Mesendoderm (in vitro differentiated cells): ENCODE measurements at places on chromosomes 5 and 9.

- H3K4me1 ChIP-seq: no peaks in the 10 kb centered on the region
- H3K27ac ChIP-seq: no peak overlapping the region
- DNase-seq: no peak
- H3K27me3 ChIP-seq: no peaks in the 10 kb centered on the region
Observed at GRCh38 chr5:76397200-76397599, 5.9 kb upstream of the IQGAP2 start.

GRCh38 chr5:119327018-119327417 lies 28.8 kb upstream of the TNFAIP8 start:
- no peaks in the 10 kb centered on the region for H3K36me3 ChIP-seq
- H3K4me1 ChIP-seq: peaks cover 16% of the 10 kb centered on the region
- H3K27ac ChIP-seq: no peak overlapping the region
- no peaks in the 10 kb centered on the region for H3K27me3 ChIP-seq
- H3K4me3 ChIP-seq: no peak overlapping the region
- no peak for DNase-seq

- no peak overlapping the region for H3K4me3 ChIP-seq
- H3K4me1 ChIP-seq: no peaks in the 10 kb centered on the region
- no peak for DNase-seq
- H3K27ac ChIP-seq: no peak overlapping the region
- no peaks in the 10 kb centered on the region for H3K27me3 ChIP-seq
- H3K36me3 ChIP-seq: no peaks in the 10 kb centered on the region
Observed at GRCh38 chr9:114228016-114228808, 72.9 kb downstream of the COL27A1 start.

GRCh38 chr9:36218011-36218410 lies 27.3 kb downstream of the CLTA start:
- DNase-seq: no peak
- H3K36me3 ChIP-seq: peaks cover 9% of the 10 kb centered on the region
- H3K27ac ChIP-seq: no peak overlapping the region

- H3K27ac ChIP-seq: no peak overlapping the region
- peaks cover 2% of the 10 kb centered on the region for H3K4me1 ChIP-seq
- no peaks in the 10 kb centered on the region for H3K27me3 ChIP-seq
- no peak for DNase-seq
- peaks cover 17% of the 10 kb centered on the region for H3K36me3 ChIP-seq
Observed at GRCh38 chr5:178228609-178229008, 4.0 kb downstream of the PHYKPL start.

DNA sequence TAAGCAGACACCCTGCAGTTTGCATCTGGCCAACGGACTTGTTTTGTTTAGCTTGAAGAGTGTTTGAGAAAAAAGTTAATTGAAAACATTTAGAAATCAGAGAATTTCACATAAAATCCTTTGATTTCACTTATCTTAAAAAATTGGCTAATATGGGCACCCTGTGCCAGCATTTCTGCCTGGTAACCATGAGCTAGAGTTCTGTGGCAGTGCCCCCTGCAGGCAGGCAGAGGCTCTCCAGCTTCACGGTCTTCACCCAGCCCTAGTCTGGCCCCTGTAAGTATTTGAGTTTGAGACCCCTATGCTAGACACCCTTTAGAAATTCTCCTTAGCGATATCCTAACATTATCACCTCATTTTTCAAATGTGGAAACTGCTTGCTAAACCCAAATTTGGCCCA lies 18.8 kb upstream of the FANCC start:
- H3K27ac ChIP-seq: no peak overlapping the region
- no peaks in the 10 kb centered on the region for H3K27me3 ChIP-seq
- no peaks in the 10 kb centered on the region for H3K36me3 ChIP-seq
- peak; percentile 38 for DNase-seq

DNA sequence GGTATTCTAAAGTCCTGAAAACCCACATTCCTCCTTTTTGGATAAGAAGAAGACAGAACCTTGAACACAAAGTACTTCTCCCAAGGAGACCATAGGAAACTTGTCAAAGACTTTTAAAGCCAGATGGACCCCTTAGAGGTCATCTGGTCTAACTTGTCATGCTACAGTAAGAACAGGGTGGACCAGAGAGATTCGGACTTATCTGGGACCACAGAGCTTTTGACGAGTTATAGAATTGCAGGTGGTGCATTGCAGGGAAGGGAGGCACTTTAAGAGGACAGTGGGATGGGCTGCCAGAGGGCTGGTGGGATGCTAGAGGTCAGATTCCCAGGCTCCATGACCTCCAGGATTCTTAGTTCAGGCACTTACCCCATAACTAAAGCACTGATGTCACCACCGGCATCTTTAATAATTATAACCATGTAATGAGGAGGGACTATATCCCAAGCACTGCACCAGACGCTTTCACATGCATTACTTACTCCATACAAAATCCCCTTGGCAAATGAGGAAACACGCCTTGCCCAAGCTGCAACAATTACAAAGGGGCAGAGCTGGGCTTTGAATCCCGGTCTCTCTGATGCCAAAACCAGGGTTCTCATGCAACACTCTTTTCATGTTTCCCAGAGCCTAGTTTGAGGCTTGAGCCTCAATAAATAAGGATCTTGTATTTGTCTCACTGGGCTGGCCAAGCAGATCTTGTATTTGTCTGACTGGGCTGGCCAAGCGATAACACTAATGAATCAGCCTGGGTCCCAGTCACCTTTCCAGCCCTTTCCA lies 12.8 kb upstream of the GPX3 start:
- DNase-seq: no peak
- H3K36me3 ChIP-seq: no peaks in the 10 kb centered on the region
- H3K27ac ChIP-seq: no peak overlapping the region
- no peak overlapping the region for H3K4me3 ChIP-seq
- no peaks in the 10 kb centered on the region for H3K4me1 ChIP-seq
- no peaks in the 10 kb centered on the region for H3K27me3 ChIP-seq

DNA sequence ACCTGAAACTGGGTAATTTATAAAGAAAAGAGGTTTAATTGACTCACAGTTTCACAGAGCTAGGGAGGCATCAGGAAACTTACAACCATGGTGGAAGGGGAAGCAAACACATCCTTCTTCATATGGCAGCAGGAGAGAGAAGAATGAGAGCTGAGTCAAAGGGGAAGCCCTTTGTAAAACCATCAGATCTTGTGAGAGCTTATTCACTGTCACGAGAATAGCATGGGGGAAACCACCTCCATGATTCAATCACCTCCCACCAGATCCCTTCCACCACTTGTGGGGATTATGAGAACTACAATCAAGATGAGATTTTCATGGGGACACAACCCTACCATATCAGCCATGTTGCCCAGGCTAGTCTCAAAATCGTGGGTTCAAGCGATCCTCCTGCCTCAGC lies 143.4 kb downstream of the FGF18 start:
- no peak overlapping the region for H3K27ac ChIP-seq
- H3K4me1 ChIP-seq: no peaks in the 10 kb centered on the region
- H3K36me3 ChIP-seq: no peaks in the 10 kb centered on the region
- DNase-seq: no peak
- no peaks in the 10 kb centered on the region for H3K27me3 ChIP-seq

DNA sequence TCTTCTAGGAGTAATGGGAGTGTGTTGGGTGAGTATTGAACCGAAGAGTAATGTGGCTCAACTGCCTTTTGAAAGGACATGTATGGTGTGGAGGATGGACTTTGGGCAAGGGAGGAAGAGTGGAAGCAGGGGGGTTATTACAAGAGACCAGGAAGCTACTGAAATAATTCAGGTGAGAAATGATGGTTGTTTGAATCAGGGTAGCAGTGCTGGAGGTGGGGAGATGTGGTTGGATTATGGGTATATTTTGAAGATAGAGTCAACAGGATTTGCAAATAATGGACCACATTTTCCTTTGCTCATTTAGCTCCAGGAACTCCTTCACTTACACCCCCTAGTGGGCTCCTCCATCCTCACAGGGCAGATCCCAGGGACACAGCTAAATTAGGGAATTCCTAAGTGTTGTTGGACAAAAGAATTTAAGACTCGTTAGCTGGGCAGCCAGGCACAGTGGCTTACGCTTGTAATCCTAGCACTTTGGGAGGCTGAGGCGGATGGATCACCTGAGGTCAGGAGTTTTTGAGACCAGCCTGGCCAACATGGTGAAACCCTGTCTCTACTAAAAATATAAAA lies 1.2 kb upstream of the SLC4A9 start:
- no peaks in the 10 kb centered on the region for H3K4me1 ChIP-seq
- DNase-seq: peak; percentile 89
- H3K4me3 ChIP-seq: no peak overlapping the region
- no peaks in the 10 kb centered on the region for H3K27me3 ChIP-seq

GRCh38 chr5:92886751-92887150 lies 694.3 kb downstream of the NR2F1-AS1 start:
- H3K36me3 ChIP-seq: no peaks in the 10 kb centered on the region
- H3K27me3 ChIP-seq: no peaks in the 10 kb centered on the region
- DNase-seq: no peak
- H3K4me1 ChIP-seq: peaks cover 2% of the 10 kb centered on the region
- no peak overlapping the region for H3K27ac ChIP-seq
- H3K4me3 ChIP-seq: no peak overlapping the region

DNA sequence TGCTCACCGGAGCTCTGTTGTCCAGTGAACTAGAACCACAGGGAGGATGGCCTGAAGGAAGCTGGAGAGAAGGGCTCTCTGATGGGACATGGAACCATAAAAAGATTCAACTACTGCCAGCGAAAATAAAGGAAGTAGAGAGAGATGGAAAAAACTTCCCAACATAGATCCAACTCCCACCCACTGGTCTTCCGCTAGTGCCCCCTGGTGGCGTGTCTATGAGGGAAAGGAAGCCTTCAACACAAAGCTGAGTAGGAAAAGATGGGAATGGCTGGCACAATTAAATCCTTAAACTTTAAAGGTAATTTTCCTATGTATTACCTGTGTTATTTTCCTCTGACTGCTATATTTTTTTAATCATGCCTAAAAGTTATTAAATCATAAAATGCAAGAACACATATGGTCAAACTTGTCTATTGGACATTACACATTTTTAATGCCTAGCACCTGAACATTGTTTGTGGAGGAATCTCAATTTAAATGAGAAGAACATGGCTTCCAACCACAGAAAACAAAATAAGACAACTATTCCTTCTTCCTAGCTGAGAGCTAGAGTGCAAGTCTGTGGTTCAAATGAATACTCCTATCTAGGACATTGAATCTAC lies 51.5 kb downstream of the CEP120 start:
- H3K27ac ChIP-seq: no peak overlapping the region
- H3K27me3 ChIP-seq: no peaks in the 10 kb centered on the region
- no peak overlapping the region for H3K4me3 ChIP-seq
- no peaks in the 10 kb centered on the region for H3K4me1 ChIP-seq
- DNase-seq: peak; percentile 56

DNA sequence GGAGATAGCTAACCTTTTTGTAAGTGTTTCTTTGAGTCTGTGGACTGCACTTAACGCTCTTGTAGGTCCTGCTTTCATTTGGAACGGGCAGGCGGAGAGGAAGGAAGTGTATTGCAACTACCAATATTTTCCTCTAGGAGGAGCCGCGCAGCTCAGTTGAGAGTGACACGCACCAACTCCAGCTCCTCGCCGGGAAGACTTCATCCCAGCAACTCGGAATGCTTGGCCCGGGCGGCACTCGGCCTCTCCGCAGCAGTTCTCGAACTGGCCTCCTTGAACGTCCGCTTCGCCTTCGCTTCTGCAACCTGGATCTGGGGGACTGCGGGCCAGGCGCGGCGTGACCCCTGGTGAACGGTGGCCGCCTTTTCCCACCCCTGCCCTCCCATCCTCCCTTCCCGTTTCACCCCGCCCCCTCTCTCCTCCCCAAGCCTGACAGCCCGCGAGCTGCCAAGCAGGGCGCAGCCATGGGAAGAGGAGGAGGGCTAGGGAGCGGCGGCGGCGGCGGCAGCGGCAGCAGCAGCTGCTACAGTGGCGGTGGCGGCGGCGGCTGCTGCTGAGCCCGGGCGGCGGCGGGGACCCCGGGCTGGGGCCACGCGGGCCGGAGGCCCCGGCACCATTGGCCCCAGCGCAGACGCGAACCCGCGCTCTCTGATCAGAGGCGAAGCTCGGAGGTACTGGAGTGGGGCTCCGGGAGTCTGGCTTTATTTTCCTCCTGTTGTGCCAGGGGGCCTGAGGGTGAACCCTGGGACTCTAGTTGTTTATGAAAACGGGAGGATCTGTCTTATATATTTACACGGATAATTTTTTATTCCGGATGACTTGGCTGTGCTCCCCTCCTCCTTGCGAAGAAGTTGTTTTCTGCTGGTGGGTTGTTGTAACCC lies at the start of gene GHR:
Gene GHR, plus strand, starts transcription at position 155 of the 881 bp plus-strand sequence. CDS start 142,436 bp downstream, outside the sequence.
- H3K27me3 ChIP-seq: no peaks in the 10 kb centered on the region
- H3K4me3 ChIP-seq: peak within 1 kb of the TSS; percentile 36
- peak; percentile 95 for DNase-seq
- peak within 1 kb of the TSS; percentile 68 for H3K27ac ChIP-seq

DNA sequence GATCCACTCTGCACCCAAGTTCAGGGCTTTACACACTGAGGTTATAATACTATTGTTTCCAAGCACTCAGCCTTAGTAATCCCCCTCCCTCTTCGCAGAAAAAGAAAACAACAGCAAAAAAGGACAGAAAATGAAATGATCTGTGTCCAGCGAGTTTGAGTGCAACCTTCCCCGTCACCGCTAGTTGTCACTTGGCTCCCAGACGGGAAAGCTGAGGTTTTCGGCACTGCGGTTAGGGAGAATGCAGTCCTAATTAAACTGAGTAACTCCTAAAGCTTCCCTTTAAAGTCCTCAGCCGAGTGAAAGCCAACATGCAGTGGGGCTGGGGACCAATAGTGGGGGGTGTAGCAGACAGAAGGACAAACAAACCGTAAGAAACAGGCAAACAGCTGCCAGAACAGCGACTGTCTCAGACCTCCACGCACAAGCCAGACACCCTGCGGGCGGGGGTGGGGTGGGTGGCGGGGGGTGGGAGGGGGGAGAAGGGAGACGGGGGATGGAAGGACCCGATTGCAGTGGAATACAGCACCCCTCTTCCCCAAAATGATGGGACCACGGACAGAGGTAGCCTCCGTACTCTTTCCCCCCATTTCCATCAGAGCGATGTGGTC lies 680 bp downstream of the GLRA1 start:
- no peaks in the 10 kb centered on the region for H3K27me3 ChIP-seq
- no peaks in the 10 kb centered on the region for H3K36me3 ChIP-seq
- no peak overlapping the region for H3K27ac ChIP-seq
- peak; percentile 68 for DNase-seq

- H3K36me3 ChIP-seq: peaks cover 6% of the 10 kb centered on the region
- H3K27me3 ChIP-seq: no peaks in the 10 kb centered on the region
- H3K4me1 ChIP-seq: peaks cover 9% of the 10 kb centered on the region
- H3K27ac ChIP-seq: peak overlapping the region; percentile 84
- DNase-seq: peak; percentile 96
- H3K4me3 ChIP-seq: no peak overlapping the region
Observed at GRCh38 chr9:2809692-2810419, 34.0 kb downstream of the PUM3 start.
